Daoy (cell line): ENCODE measurements at places on chromosomes 1 and 21. TPM values are rescaled to one million over a fixed set of nuclear protein-coding genes. Genes with fewer than 3 reads are reported as not detected.

The OR6N1 gene
- total RNA-seq: not detected in 2 replicates

- DNase-seq: no peak
Measured at GRCh38 chr1:150256554-150257341, 826 bp upstream of the CA14 start.

GRCh38 chr1:212162635-212163034 lies 122.6 kb upstream of the PPP2R5A start:
- peak; percentile 35 for DNase-seq

GRCh38 chr1:93692451-93692861 lies 10.8 kb upstream of the BCAR3 start:
- peak; percentile 62 for DNase-seq

The C1orf210 gene
- total RNA-seq: not detected in 2 replicates

DNA sequence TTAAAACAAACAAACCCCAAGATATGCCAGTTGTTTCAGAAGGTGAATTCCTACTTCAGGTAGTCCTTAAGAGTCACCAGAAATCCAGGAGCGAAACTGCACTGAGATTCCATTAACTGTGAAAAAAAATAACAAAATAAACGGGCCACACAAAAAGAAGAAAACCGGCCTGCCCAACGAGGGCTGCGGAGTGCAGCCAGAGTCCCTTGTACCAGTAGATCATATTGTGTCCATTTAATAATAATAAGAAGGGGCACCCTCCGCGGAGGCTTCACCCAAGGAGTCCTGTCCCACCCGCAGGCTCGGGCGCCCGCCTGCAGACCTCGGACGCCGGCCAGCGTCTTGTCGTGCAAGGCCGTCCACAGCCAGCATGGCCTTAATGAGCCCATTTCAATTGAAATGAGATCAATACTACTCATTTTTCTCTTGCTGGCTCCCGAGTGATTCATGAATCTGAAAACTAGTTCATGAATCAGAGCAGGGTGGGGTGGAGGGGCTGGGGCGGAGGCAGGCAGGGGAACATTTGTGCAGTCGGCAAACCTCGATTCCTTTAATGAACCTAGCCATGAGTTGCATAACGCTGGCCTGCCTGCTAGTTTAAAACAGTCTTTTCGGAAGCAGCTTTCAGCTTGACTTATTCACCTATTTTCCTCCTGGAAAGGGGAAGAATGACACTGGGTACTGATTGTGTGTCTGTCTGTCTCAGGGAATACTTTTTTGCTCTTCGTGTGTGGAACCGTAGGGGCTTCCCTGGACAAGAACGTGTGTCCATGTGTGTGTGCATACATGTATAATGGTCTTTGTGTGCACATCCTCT lies 113.1 kb upstream of the IRF2BP2 start:
- DNase-seq: peak; percentile 89

DNA sequence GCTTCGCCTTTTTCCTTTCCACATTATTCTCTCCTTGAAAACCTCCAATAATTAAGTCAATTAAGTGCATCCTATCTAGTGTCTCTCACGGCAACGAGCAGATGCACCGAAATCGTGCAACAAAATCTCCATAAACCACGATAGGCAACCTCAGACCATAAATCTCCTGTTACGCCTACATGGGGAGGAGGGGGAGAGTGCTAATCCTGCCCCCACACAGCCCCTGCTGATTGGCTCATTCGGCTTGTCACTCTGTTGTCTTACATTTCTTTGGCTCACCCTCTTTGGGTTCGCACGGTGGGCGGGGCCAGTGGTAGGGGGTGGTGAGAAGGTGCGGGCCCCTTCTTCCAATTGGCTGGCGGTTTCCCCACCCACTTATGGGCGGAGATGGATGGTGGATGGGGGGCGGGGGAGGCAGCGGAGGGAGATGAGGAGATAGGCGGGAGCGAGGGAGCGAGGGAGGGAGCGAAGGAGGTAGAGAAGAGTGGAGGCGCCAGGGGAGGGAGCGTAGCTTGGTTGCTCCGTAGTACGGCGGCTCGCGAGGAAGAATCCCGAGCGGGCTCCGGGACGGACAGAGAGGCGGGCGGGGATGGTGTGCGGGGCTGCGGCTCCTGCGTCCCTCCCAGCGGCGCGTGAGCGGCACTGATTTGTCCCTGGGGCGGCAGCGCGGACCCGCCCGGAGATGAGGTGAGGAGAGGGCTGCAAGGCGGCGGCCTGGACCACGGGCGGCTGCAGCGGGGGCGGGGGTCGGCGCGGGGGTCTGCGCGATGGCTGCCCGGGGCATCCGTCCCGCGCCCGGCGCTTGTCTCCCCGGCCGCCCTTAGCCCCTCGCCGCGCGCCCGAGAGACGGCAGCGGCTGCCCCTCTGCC lies at the start of gene ITSN1:
Gene ITSN1, plus strand, starts transcription at position 475 of the 869 bp plus-strand sequence. CDS start 76,328 bp downstream, outside the sequence.
- DNase-seq: peak; percentile 100

The CACNA1S gene
- not detected in 2 replicates for total RNA-seq

GRCh38 chr1:36540056-36540455 lies 57.3 kb upstream of the CSF3R start:
- DNase-seq: no peak

- no peak for DNase-seq
Measured at GRCh38 chr1:220726634-220727033, 21.5 kb upstream of the MTARC2 start.

DNA sequence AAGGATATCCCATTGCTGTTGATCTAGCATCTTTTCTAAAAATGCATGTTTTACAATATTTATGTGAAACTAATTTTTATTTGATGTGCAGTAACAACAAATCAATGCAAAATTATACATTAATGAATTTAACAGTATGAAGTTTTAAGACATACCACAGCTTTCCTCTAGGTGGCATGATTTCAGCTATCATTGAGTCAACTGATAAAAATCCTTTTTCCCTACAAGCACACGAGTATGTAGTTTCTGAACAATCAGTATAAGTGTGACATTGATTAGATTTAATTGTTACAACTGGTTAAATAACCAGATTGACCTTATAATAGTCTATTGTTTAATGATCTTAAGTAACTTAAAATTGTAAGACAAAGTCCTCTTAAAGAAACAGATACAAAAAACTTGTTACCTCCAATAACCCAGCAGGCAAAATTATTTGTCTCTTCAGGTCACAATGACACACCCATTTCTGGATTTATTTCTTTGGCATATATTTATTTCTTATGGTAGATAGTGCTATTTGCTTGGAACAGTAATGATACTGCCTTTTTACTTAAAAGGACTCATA lies 5.8 kb upstream of the TGFB2 start:
- DNase-seq: no peak

The SAMD13 gene
- total RNA-seq: 1.9 and 5.9 TPM in 2 replicates

The OR6K3 gene
- total RNA-seq: not detected in 2 replicates

The CSF1 gene
- 12.9 and 23.2 TPM in 2 replicates for total RNA-seq

The S100A5 gene
- total RNA-seq: 0.34 TPM in 1 of 2 replicates, not detected in the other

GRCh38 chr1:205521686-205522085 lies 17.2 kb downstream of the CDK18 start:
- DNase-seq: no peak

The TMPRSS3 gene
- total RNA-seq: 8.7 TPM in 1 of 2 replicates, not detected in the other

The SARS1 gene
- 287 and 323 TPM in 2 replicates for total RNA-seq

The CLCA2 gene
- total RNA-seq: not detected in 2 replicates

The C8B gene
- not detected in 2 replicates for total RNA-seq

- DNase-seq: peak; percentile 34
Measured at GRCh38 chr1:241606544-241606943, 33.6 kb downstream of the CHML start.

- DNase-seq: peak; percentile 54
Measured at GRCh38 chr1:64826991-64827390, 82.1 kb downstream of the RAVER2 start.

The SPRR2A gene
- not detected in 2 replicates for total RNA-seq

DNA sequence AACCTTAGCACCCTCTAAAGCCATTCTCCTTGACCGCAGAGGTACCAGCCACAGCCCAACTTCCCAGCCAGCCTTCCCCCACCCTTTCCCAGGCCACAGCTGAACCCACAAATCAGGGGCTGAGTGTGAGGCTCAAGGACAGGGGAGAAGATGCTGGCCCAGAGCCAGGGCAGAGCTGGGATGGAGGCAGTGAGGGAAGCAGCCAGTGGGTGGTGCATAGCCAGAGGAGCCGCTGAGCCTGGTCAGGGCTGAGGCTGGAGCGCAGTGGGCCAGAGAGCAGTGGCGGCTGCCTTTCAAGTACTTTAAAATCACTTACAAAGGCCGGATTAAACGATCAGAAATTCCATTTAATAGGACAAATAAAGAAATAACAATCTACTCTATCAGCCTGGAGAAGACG lies 36.3 kb downstream of the DMAP1 start:
- DNase-seq: no peak

DNA sequence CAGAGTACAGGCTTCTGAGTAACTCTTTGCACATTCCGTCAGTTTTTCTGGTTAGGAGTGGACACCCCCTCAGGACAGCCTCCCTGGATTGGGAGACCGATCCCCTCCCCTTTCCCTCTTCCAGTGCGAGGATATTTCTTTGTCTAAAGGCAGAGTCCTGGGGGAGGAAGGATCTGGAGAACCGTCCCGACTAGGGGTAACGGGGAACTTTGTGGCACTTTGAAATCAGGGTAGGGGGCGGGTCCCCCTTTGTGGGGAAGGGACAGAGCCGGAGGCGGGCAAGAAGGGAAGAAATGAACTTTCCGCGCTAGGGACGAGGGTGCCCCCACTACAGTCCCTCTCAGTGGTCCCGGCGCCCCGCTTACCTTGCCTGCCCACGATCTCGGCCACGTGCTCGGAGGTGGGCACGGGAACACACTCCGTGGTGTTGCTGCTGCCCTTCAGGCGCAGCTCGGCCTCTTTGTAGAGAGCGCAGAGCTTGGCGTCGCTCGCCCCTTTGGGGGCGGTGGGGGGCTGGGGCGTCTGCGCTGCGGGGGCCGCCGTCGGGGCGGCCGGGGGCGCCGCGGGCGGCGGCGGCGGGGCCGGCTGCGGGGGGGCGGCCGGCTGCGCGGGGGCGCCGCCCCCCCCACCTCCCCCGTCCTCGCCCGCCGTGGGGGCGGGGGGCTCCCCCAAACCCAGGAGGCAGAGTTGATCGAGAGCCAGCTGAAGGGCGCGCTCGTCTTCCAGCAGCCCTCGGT lies 917 bp downstream of the MEX3A start:
- DNase-seq: no peak

GRCh38 chr1:100316622-100317021 lies 35.7 kb upstream of the CDC14A start:
- DNase-seq: no peak

GRCh38 chr1:3391711-3392110 lies 62.8 kb upstream of the ARHGEF16 start:
- DNase-seq: peak; percentile 54

GRCh38 chr1:15066191-15066590 lies 87.4 kb upstream of the TMEM51 start:
- DNase-seq: no peak

GRCh38 chr1:155835548-155835947 lies 21.5 kb downstream of the GON4L start:
- DNase-seq: no peak

The PPIAL4G gene
- total RNA-seq: not detected in 2 replicates

The NBPF6 gene
- not detected in 2 replicates for total RNA-seq

The NUCKS1 gene
- 184 and 191 TPM in 2 replicates for total RNA-seq

The C1orf115 gene
- total RNA-seq: 3.1 and 5.3 TPM in 2 replicates

- DNase-seq: peak; percentile 76
Measured at GRCh38 chr1:235074523-235075047, 54.1 kb downstream of the TOMM20 start.

DNA sequence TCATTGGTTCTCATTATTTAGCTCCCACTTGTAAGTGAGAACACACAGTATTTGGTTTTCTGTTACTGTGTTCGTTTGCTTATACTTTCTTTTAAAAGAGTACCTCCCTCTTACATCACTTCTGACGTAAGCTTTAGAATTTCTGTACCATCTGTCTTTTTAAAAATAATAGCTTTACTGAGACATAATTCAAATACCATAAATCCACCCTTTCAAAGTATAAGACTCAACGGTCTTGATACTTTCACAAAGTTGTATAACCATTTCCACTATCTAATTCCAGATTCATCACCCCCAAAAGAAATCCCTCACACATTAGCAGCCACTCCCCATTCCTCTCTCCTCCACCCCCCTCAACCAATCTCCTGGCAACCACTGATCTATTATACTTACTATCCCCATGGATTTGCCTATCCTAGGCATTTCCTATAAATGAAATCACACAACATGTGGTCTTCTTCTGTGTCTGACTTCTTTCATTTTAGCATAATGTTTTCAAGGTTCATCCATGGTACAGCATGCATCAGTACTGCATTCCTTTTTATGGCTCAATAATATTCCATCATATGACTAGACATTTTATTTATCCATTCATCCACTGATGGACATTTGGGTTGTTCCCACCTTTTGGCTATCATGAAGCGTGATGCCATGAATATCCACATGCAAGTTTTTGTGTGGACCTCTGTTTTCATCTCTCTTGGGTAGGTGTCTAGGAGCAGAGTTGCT lies 104.7 kb downstream of the HLCS start:
- DNase-seq: no peak

DNA sequence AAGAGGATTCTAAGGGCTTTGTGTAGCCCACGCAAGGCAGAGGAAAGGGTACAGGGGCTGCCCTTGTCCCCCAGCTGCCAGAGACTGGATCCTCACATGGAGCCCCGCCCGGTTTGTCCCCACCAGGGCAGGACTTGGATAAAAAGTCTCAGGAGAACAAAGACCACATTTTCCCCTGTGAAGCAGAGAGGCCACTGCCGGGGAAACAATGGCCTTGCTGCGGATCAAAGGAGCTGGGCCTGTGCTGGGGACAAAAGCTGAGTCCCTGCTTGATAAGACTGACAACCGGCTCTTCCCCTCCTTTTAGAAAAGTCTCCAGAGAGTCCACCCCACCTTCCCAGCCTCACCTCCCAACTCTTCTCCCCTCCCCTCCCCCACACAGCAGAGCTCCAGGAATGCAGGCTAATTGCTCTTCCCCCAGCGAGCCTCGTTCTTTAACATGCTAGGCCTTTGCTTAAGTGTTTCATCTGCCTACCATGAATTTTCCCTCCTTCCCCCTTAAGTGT lies 142.4 kb downstream of the PLPP3 start:
- DNase-seq: no peak

The PHACTR4 gene
- total RNA-seq: 10.9 and 12.2 TPM in 2 replicates

DNA sequence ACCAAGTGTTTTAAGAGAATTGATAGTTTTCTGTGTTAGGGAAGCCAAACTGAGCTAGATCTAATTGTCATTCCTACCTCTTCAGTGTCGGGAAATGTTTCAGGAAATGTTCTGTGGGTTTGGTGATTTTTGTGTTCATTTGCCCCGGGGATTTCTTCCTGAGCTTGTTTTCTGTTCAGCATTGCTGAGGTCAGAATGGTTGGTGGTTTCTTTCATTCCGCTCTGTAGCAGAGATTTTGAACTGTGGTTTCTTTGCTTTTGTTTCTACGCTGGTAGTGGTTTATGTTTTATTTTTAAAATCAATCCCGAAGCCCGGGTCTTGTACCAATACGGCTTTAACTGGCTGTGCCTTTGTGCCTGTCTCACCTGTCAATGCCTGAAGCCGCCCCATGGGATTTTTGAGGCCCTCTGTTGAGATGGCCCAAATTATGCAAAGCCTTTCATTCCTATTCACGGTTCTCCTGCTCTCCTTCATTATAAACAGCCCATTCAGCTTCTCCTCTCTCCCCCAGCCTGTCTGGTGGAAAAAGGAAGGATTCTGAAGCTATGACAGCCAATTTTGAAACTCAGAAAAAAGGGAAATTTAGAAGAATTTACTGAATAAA lies 417.2 kb upstream of the KAZN start:
- peak; percentile 46 for DNase-seq
